ENCODE measurements at places on chromosomes 3 and 15.

DNA sequence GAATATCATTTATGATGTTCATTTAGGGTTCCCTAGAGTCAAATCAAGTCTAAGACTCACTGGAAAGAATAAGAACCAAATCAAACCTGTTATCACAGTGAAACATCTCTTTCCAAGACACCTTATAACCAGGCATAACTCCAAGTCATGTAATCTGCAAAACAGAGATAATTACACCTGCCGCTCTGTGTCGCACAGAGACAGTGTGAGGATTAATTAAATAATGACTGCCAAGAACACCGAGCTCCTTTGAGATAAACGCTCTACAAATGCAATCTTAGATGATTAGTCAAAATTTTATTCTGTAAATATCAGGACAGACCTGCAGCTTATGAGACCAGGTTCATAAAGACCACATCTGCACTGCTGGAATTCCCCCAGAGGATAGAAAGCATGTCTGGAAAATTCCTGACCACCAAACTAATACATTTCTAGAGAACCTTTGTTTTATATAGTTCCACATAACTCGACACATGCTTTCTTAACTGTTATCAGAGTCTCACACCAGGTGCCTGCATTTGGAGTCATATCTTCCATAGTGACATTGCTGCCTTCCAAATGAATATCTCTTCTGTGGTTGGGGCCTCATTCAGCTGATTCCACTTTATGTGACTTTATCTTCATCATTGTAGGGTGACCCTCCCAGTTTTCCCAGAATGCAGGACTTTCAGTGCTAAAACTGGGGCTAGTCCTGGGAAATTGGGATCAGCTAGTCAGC is 252.8 kb downstream of the CD47 start:
- DNase-seq, result no peak

- no peak for DNase-seq
These were observed 44.6 kb downstream of the PTPN23 start for GRCh38 chr3:47425383-47425778.

- DNase-seq, result no peak
These were observed 110.1 kb upstream of the SKOR1 start for GRCh38 chr15:67715170-67715569.

DNA sequence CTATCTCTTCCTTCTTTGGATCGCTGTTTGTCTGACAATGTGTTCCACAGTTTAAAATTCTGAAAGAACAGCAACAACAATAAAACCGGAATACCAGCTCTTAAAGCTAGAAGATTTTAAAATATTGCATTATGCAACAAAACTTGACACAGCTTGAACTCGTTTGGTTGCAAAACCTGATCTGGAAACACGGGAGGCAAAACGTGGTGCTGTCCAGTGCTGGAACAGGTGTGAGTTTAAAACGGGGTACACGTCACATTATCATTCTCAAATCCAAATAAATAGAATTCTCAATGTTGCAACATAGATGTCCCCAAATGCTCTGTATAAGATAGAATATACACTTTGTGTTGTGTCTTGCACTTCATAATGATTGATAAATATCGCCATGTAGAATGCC is 110.9 kb upstream of the LYSMD4 start:
- DNase-seq, result no peak

GRCh38 chr3:47412842-47413520 is 32.2 kb downstream of the PTPN23 start:
- DNase-seq, result no peak

GRCh38 chr3:156150434-156151066 is 30.2 kb downstream of the KCNAB1 start:
- peak; percentile 57 for DNase-seq

All from NB4 (cell line).